Activated T-cell treated with anti-CD3 and anti-CD28 coated beads, Interleukin-2, amount 50 U/mL, for 1 hour (primary cell): ENCODE measurements at places on chromosomes 1 and 21.

DNA sequence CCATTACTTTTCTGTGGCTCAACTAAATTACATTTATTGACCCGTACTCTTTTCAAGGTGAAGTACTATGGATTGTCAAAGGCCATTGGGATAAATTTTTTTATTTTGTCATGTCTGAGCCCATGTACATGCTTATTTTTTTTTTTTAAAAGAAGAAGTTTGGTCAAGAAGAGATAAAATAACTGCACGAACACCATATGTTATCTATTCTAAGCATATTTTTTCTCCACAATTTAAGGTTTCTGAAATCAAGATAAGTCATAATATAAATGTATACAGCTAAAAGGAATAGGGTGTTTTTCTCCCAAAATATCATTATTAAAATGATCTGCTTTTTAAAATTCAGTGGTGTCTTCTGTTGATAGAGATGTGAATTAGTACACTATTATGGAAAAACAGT is 35.0 kb upstream of the SH2D1B start:
- DNase-seq, result no peak

DNA sequence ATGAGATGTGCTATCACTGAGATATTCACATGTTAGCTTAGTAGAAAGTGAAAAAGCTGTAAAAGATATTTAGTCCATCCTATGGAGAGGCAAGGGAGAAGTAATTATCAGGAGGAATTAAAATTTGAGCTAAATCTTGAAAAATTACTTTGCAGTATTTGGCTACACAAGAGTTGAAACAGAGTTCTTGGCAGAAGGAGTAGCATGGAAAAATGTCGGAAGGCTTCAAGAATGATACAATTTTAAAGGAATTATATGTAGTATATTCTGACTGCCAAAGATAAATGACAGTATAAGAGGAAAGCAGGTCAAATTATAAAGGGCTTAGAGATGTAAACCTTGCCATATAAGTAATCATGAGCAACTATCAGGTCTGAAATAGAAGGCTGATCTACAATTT is 518.9 kb downstream of the BRINP3 start:
- DNase-seq, result no peak

DNA sequence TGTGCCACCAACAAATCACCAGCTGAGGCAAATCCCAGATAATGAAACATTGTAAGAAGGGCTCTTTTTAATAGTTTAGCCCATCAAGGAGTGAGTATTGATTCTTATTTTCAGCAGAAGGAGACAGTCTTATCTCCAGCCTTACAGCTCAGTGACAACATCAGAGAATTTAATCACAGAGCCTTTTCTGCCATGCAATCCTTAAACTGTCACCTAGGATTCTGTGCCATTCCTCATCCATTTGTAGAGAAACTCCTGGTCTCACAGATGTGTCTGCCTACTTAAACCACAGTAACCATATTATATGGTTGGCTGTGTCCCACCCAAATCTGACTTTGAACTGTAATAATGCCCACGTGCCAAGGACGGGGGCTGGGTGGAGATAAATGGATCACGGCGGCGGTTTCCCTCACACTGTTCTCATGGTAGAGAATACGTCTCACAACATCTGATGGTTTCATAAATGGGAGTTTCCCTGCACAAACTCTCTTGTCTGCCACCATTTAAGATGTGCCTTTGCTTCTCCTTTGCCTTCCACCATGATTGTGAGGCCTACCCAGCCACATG is 217.7 kb downstream of the RERE start:
- DNase-seq, result no peak

DNA sequence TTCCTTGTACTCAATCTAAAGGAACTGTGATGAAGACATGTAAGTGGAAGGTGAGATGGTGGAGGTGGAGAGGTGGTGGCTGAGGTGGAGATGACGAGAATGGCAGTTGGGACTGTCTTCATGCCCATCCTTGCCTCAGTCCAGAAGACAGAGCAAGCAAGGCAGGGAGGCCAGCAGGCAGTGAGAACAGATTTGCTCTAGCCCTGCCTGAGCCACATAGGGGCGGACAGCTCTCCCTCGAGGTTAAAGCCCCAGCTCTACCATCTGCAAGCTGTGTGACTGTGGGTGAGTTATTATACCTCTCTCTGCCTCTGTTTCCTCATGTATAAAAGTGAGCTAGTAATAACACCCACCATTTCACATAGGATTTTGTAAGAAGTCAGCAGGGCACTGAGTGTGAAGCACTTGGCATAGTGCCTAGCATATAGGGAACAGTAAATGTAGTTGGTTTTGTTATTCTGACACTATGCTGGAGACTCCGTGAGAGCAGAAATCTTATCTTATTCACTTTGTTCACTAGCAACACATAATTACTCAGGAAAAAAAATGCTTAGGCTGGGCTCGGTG is 4.8 kb upstream of the FAM110D start:
- no peak for DNase-seq

DNA sequence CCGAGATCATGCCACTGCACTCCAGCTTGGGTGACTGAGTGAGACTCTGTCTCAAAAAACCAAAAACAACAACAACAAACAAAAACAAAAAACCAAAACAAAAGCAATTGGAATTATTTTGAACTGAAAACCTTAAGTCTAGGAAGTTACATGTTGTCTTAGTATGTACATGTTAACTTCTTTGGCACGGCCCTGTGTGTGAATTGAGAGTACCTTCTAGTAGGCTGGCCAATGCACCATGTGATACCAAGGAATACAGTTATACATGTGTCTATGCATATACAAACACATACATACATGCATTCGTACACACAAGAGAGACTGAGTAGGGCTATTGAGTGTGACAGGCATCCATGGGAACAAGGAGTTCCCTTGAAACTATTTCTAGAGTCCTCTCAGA is 18.6 kb downstream of the TPTE start:
- DNase-seq, result no peak

- DNase-seq, result no peak
Measured at GRCh38 chr1:177172866-177173265, 2.1 kb downstream of the BRINP2 start.

- DNase-seq, result no peak
Measured at GRCh38 chr1:233788687-233789086, 115.8 kb upstream of the SLC35F3 start.

- DNase-seq, result no peak
Measured at GRCh38 chr1:223724376-223724775, 12.0 kb downstream of the CAPN2 start.

DNA sequence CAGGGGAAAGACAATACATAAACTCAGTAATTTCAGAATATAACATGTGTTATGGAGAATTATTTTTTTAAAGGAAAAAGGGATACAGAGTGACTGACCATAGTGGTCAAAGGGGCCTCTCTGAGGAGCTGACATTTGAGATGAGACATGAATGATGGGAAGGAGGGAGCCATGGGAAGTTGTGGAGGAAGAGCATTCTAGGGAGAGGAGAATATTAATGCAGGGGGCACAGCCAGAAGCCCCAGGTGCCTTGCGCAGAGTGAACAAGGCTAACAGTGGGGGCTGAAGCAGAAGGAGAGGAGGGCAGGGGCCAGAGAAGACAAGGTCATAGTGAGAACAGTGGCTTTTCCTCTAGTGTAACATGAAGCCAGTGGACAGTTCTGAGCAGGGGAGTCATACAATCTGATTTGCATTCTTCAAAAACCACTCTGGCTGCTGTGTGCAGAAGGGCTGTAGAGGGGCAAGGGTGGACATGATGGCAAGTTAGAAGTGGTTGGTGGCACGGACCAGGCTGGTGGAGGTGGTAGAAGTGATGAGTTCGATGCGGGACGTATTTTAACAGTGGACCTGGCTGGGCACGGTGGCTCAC is 28.2 kb upstream of the IFNLR1 start:
- DNase-seq, result no peak

DNA sequence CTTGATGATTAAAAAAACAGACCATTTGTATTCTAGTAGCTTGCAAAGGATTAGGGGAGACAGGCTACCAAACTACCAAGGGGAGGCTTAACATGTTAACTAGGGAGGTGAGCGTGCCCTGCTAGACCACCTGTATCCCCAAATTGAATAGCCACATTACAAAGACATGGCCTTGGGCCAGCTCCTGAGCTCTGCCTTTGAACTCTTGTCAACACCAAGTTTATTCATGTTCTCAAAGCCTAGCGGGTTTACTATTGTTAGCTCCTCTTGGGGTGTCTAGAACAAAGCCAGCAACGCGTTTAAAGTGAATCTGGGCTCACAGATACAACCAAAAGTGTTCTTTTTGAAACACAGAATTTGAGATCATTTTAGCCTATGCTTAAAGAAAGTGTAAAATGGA is 36.3 kb downstream of the SMYD2 start:
- no peak for DNase-seq

GRCh38 chr1:169904834-169905233 is 11.1 kb upstream of the SCYL3 start:
- no peak for DNase-seq

DNA sequence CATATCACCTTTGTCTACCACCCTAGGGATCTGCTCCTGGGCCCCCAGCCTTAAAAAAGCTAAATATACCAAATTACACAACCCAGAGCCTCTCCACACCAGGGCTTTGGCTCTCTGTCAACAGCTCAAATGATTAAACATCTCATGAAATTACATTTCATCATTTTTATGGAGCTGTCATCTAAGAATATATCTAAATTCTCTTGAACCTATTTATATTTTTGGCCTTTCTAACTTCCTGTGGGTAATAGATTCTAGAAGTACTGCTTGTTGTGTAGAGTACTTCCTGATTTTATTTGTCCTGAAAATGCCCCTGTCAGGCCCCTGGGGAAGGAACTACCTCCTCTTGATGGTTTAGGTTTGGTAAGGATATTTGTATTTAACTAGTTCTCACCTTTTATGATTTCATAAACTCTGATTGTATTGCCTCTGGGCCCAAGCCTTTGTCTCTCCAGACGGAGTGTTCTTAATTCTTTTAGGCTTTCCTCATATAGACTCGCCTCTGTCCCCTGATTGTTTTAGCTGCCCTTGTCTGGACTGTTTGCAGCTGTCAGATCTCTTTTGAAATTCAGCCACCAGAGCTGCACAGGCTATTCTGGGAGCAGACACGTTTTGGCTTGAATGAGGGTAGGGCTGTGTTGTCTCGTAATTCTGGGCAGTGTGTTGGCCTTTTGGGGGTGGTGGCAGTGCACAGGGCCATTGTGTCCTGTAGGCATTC is 16.6 kb downstream of the MYOG start:
- no peak for DNase-seq

DNA sequence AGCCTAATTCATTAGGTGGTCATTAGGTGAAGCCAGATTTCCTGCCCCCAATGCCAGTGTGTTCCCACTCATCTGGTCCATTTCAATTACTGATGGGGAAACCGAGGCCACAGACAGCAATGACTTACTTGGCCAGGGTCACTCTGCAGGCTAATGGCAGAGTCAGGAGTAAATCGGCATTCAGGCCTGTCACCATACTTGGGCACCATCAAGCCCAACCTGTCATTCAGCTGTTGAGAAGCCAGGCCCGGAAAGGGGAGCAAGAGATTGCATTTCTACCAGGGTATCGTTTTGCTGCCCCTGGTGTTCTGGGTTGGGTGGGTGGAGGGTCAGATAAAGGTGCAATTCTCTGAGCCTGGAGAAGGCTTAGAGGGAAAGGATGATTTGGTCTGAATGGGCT is 8.0 kb upstream of the TMEM61 start:
- DNase-seq, result no peak

GRCh38 chr1:15290382-15290781 is 43.4 kb downstream of the FHAD1 start:
- no peak for DNase-seq

DNA sequence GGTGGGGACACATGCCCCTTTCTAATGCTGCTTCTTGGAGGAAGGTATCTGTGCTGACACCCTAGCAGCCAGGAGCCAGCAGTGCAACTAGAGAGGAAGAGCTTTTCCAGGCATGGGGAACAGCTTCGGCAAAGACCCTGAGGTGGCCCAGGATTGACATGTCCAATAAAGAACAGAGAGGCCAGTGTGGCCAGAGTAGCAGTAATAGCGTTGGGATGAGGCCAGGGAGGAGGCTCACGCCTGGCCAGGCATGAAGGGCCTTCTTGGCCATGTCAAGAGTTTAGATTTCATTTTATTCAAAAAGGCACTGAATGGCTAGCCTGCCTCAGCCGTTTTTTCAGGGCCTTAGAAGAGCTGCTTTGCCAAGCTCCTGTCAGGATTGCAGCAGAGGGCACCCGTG is 16.3 kb upstream of the ADAMTSL4 start:
- DNase-seq, result no peak

GRCh38 chr1:119648620-119649004 is 546 bp upstream of the ZNF697 start:
- no peak for DNase-seq

DNA sequence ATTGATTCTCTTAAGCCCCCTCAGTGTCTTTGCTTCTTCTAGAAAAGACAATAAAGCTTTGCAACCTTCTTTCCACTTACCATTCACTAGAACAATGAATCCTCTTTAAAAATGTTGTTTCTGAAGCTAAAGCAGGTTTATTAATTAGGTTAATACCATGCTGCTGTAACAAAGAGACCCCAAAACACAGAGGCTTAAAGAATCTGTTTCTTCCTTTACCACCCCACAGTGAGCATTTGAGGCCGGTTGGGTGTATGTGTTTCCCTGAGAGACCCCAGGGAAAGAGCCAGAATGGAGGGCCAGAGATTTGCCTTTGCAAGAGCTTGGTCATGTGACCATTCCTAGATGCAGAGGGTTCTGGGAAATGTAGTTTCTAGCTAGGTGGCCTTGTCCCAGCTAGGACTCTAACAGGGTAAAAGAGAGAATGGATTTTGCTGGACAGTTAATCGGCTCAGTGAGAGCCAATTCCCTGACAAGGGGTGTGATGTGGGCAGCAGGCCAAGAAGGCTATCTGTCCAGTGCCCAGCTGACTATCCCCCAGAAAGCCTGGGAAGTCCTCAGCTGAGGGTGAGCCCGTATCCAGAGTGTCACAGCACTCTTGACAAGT is 191.8 kb upstream of the TMEM51 start:
- no peak for DNase-seq

DNA sequence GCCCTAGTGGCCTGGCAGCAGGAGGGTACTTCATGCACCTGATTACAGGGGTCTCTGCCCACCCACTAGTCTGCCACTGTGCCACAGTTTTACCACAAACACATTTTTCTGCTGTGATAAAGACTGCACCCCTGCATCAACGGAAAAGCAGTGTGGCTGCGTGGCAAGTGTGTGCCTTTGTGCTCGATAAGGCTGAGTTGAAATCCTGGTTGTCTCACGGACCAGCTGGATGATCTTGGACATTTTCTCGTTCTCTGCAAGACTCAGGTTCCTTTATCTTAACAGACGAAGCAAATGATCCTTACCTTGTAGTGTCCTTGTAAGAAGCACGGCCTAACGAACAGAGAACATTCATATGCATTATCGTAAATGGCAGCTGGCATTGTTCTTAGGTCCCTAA is 10.2 kb downstream of the GRHL3 start:
- no peak for DNase-seq

GRCh38 chr1:115822117-115822516 is 18.8 kb downstream of the NHLH2 start:
- DNase-seq, result no peak

DNA sequence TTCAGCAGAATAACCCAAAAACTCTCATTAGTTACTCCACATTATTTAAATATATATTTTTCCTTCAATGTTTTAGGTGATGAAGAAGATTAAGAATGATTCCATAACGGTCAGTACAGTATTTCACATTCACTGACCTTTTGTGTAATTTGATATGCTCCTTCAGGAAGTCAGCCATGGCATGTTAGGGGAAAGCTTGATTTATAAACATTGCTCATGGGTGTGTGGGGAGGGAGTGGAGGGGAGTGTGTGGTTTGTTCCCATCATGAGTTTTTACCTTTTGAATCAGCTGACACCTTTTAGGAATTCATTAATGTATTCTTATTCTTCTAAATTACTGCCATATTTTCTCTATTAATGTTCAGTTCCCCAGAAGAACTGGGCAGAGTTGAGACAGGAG is 240.2 kb downstream of the ATG4C start:
- DNase-seq, result no peak
